Hindlimb muscle (tissue), 1 donor: ENCODE measurements at places on chromosomes 1 and 21.

DNA sequence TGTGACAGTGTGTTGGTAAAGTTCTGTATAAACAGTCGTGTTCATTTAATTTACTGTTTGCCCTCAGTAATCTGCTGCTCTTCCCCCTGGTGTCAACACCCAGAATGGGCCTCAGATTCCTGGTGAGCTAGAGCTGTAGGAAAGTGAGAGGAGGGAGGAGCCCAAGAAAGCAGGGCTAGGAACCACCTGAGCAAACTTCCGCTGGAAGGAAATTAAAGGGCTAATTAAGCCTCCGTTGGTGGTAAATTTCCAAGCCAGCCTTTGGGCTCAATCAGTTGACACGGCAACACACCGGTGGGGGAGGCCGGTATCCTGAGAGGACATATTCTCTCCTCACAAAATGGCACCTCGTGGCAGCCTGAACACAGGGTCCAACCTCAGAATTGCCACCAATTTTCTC lies 32.9 kb downstream of the RAB3B start:
- DNase-seq: no peak

DNA sequence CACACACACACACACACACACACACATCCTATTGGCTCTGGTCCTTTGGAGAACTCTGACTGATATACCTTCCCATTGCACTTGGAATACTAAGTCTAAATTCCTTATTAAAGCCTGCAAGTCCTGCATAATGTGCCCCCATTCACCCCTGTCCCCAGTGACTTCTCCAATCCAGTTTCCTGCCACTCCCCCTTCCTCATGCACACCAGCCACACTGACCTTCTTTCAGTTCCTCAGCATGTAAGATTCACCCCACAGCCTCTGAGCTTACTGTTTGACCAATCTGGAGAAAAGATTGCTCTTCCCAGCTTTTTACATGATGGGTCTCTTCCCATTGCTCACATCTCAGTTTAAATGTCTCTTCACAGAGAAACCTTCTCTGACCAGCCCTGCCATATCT lies 146.6 kb downstream of the TBX15 start:
- DNase-seq: no peak

- DNase-seq: no peak
Measured at GRCh38 chr1:58905628-58906221, 121.9 kb upstream of the JUN start.

- peak; percentile 83 for DNase-seq
Measured at GRCh38 chr1:226061841-226062557, 517 bp upstream of the H3-3A start.

- DNase-seq: no peak
Measured at GRCh38 chr1:215890438-215890837, 323.3 kb downstream of the KCTD3 start.

GRCh38 chr21:45848331-45848730 lies 133.2 kb upstream of the COL6A1 start:
- no peak for DNase-seq

DNA sequence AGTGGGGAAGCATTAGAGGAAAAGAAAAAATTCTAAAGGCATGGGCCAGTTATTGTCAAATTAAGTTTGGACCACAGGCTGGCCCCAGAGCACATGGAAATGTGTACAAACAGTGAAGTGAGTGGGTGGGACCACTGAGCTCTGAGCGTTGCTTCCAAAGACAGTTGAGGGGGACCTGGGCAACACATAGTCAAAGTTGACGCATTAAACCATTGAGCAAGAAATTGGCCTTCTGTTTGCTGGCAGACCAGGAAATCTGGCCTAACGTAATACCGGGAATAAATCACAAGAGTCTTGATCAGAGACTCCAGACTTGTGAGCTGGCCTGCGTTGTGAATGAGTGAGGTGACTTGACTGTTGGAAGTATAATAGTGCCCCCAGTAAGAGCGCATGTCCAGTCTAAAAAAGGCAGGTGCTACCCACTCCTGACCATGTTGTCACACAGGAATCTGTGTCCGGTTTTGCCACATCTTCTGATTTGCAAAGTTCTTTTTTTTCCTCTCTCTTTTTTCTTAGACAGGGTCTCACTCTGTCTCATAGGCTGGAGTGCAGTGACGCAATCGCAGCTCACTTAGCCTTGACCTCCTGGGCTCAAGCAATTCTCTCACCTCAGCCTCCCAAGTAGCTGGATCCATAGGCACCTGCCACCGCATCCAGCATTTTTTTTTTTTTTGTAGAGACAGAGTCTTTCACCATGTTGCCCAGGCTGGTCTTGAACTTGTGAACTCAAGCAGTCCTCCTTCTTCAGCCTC lies 10.7 kb downstream of the EPHB2 start:
- DNase-seq: no peak

DNA sequence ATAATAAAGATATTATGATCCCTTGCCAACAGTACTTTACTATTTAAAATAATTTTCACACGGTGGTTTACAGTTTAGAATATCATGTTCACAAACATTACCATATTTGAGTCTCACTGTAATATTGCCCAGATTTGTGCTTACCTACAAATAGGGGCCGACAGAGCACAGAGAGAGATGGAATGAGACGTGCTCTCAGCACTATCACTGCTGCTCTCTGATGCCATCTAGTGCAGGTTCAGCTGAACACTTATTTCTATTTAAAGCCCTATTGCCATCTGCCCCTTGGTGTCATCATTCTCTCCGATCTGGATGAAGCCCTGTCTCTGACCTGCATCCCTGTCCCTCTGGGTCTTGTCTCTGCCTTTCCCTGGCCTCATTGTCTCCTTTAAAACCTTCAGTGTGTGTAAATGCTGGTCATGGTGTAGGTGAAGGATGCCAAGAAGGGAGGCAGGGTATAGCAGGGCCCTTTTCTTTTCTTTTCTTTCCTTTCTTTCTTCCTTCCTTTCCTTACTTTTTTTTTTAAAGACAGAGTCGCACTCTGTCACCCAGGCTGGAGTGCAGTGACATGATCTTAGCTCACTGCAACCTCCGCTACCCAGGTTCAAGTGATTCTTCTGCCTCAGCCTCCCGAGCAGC lies 6.9 kb upstream of the GPATCH4 start:
- DNase-seq: no peak

GRCh38 chr1:6587261-6588005 lies 7.6 kb downstream of the ZBTB48 start:
- no peak for DNase-seq

DNA sequence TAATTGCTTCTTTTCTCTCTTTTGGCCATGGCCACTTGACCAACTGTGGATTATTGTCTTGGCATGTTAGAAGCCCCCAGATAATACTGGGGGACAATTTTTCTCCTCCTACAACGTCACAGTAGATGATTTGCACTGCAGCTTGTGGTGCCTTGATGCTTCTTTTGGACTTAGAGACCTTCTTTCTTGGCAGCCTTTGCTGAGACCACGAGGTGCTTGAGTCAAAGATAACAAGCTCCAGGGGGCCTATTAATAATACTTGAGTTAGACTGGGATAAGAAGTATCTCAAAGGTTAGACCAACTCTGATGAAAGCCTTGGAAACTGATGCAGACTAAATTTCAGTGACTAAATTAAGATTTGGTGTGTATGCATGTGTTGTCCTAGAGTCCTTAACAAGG lies 3.2 kb downstream of the PPP1R12B start:
- no peak for DNase-seq

GRCh38 chr1:227192163-227192562 lies 126.1 kb downstream of the CDC42BPA start:
- peak; percentile 16 for DNase-seq

- no peak for DNase-seq
Measured at GRCh38 chr1:97691325-97691724, 229.5 kb downstream of the DPYD start.

- no peak for DNase-seq
Measured at GRCh38 chr1:57357462-57357861, 66.4 kb downstream of the DAB1 start.

DNA sequence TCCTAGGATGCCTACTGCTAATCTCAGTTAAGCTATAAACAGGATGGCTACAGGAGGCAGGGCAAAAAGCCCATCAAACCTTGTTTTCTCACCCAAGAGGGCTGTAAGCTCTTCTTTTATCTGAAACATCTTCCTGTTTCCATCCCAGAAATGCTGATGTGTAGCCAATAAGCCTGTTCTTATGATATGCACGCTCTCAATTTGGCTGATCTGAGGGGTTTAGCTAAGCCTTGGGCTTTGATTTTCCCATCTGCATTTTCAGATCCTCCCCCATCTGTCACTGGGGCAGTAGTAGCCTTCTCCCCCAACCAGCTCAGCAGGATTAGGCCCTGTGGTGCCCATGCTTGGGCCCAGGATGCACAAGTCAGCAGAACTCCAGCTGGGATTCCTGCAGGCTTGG lies 105.0 kb downstream of the BRINP2 start:
- DNase-seq: no peak

GRCh38 chr1:6157528-6158174 lies 22.5 kb downstream of the CHD5 start:
- no peak for DNase-seq

DNA sequence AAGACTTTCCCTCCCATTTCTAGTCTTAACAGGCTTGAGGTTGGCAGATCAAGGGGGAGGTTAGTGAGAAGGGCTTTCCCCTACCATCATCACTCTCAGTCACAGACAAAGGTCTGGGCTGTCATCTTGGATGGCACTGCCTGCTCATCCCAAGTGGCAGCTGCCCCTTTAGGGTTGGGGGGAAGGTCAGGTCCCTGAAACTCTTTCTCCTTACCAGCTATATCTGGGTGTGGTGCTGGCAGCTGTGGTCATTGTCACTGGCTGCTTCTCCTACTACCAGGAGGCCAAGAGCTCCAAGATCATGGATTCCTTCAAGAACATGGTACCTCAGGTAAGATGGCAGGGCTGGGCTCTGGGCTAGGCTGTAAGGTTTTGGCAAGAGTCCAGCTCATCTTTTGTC lies 8.2 kb downstream of the ATP1A2 start:
- no peak for DNase-seq

GRCh38 chr1:1677718-1678580 lies 14.6 kb downstream of the SLC35E2B start:
- no peak for DNase-seq

DNA sequence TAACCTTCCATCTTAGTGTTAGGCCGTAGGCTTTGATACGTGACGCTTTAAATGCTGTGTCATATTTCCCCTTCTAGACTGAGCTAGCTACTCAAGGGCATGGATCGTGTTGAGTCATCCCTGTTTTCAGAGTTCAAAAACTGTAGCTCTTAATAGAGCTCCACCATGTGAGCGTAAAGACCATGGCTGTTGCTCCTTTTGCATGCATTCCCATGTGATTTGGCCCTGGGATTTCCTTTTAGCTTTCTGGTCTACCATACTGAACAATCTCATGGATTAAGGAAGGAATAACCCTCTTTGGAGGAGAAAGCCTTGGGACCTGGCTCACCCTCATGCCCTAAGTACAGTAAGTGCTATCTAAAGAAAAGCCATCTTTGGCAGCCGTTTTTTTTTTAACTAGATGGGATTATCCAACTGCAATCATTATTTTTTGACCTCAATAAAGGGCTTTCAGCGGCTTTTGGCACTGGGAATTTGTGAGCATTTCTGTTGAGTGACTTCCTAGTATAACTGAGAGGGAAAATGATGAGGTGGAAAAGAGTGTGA lies 76.6 kb downstream of the PLPP3 start:
- no peak for DNase-seq

DNA sequence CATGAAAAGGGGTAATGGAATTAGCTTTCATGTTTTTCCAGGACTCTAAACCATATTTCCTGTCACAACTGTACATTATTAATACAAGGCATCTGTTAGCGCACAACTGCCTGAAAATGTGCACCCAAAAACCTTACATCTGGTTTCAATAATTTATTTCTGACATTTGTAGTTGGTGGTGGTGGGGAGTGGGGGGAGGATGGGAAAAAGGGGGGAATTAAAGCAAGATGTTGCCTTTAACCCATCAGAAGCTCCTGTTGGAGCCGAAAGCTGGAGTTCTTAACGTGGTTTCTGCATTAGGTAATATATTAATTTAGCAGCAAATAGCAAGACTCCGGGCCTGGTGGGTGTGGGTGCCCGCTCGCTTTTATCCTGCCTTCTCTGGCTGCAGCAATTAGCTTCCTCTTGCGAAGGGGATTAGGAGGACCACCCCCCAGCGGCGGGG lies 36.9 kb upstream of the HHAT start:
- DNase-seq: peak; percentile 77

DNA sequence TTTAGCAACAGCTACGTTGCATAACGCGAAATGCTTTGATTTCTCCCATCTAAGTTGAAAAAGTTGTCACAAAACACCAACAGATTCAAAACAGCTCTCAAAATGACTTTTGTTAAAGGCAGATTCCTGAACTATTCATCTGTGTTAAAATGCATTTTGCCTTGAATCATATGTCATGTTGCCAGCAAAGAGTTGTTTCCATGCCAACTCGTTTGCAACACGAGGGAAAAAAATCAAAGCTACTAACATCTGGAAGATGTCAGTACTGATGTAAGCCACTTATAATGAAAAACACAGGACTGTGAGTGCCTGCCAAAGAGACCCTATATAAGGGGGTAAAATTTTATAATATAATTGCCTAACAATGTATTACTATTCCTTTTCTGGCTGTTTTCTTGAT lies 182.7 kb upstream of the PTBP2 start:
- DNase-seq: peak; percentile 92

DNA sequence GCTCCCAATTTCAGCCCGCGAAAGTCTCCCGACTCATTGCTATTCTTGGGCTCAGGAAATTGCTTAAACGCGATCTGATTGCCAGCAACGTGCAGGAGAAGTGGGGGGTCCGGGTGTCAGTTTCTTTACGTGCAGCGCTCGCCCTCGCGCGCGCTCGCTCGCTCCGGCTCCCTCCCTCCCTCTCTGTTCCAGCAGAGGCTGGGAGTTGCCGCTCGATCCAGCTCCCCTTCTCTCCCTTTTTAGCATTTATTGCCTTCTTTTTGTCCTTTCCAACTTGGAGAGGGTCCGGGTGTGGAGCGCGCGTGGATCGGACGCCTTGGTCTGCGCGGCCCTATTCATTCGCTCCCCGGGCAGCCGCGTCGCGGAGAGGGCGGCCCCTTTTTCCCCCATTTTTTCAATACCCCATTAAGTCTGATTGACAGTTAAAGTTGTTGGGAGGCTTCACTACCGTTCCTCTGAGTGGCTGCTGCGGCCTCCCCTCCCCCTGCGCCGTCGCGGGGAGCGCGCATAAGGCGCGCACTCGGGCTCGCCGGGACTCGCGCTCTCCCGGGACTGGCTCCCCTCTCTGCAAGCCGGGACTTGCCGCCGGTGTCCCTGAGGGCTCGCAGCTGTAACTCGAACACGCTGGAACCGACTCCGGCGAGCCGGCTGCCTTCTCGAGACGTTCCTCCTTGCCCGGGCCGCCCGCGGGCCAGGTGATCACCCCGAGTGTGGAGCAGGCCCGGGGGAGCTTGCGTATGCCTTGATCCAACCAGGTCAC lies at the start of gene DHRS3:
TSS of gene DHRS3 (minus strand) at position 310 of the 760 bp plus-strand sequence. CDS start 862 bp downstream, outside the sequence.
- peak; percentile 88 for DNase-seq

DNA sequence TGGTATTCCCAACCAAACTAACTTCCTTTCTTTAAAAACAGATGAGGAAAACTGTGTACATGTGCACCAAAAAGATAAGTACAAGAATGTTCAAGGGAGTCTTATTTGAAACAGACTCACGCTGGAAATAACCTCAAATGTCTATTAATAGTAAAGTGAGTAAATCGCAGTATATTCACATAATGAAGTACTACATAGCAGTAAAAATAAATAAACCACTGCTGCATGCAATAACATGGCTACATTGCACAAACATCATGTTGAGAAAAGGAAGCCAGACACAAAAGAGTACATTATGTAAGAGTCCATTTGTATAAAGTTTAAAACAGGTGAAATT lies 5.2 kb upstream of the DENND2D start:
- DNase-seq: no peak
